GM12865 (cell line): ENCODE measurements at places on chromosomes 7 and 10.

GRCh38 chr10:5668429-5668828 is 2.0 kb upstream of the ASB13 start:
- no peak for DNase-seq

DNA sequence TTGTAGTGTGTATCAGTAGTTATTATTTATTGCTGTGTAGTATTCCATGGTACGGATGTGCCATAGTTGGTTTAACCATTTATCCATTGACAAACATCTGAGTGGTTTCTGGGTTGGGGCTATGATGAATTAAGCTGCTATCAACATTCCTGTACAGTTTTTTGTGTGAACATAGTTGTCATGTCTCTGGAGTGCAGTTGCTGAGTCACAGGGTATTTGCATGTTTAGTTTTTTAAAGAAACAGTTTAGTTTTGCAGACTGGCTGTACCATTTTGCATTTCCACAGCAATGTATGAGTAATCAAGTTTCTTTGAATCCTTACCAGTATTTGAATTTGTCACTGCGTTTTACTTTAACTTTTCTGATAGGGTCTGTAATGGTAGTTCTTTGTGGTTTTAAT is 516.7 kb upstream of the CELF2 start:
- no peak for DNase-seq

- DNase-seq: no peak
Measured at GRCh38 chr7:754531-755412, 27.7 kb upstream of the PRKAR1B start.

- no peak for DNase-seq
Measured at GRCh38 chr7:131013716-131014115, 279.7 kb upstream of the KLF14 start.

GRCh38 chr10:18044976-18045720 is 93.4 kb downstream of the SLC39A12 start:
- DNase-seq: peak; percentile 2

DNA sequence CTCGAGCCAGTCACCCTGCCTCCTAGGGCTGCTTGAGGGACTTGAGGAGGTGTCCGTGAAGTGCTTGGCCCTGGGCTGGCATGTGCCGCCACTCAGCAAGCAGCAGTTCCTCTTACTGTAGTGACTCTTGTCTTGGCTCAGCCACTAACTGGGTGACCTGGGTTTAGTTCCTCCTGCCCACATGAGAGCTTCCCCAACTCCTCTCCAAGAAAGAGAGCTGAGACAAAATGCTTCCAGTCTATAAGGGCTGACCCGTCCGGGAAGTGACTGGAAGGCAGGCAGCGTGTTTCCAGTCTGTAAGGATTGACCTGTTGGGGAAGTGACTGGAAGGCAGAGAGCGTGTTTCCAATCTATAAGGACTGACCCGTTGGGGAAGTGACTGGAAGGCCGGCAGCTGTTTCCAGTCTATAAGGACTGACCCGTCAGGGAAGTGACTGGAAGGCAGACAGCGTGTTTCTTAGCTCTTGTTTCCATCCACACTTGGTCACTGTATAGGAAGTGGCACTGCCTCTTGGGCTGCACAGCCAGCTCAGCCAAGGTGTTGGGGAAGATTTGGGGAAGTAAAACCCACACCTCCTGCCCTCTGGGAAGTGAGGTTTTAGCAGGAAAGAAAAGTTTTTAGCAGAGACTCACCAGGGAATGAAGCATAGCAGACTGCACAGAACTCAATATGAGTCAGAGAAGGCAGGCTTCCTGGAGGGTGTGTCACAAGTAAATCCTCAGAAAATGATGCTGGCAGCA is 53.3 kb upstream of the PPIF start:
- no peak for DNase-seq

DNA sequence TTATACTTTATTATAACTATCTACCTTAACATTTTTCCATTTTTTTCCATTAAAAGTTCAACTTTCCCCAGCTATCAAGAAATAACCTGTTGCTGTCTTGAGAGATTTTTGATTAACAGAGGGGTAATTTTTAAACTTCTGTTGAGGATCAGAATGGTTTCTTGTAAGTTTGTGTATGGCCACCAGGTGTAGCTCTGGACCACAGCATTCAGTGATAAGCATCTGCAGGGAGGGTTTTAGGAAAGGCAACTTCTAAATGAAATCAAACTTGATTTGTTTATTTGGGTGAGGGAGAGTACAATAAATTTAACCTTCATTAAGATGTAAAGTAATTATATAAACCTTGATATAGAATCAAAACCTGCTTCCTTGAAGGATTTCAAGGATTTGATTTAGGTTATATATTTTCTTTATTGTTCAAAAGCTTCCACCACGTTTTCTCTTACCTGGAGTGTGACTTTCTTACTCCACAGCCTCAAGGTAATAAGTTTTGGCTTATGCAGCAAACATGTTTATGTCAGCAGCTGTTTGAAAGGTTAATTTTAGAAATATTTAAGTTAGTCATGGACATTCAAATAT is 153.3 kb downstream of the STK31 start:
- DNase-seq: peak; percentile 55

GRCh38 chr10:77911535-77912123 is 14.9 kb downstream of the DLG5 start:
- DNase-seq: no peak

DNA sequence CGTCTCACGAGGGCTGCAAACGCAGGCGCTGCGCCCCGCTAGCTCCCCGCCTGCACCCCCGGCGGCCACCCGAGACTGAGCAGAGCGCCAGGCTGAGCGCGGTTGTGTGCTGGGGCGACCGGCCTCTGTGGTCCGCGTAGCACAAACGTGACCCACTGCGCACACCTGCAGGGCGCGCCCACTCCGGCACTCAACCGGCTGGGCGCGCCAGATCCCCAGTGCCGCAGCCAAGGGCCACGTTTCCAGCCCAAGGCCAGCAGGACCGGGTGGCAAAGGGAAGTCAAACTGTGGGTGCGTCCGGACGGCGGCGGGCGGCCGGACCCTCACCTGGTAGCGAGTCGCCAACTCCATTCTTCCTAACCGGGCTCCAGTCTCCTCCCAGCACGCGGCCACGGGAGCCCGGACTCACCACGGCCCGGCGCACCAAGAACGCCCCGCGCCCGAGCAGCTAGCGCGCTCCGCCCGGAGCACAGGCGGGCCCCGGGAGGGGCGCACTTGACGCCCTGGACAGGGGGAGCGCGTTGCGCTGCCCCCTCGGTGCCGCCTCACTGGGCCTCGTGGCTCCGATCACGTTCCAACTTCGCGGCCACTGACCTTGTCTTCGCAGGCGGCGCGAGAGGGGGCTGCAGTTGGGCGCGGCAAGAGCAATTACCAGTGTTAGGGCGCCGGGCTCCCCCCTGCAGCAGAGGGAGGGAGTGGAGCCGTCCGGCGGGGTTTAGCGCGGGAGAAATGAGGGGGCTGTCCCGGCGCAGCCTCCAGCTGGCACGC is at the start of gene CDCA7L:
CDCA7L (minus strand) TSS at position 446 of the 768 bp plus-strand sequence; CDS start at position 351, 95 bp downstream.
- DNase-seq: peak; percentile 91

DNA sequence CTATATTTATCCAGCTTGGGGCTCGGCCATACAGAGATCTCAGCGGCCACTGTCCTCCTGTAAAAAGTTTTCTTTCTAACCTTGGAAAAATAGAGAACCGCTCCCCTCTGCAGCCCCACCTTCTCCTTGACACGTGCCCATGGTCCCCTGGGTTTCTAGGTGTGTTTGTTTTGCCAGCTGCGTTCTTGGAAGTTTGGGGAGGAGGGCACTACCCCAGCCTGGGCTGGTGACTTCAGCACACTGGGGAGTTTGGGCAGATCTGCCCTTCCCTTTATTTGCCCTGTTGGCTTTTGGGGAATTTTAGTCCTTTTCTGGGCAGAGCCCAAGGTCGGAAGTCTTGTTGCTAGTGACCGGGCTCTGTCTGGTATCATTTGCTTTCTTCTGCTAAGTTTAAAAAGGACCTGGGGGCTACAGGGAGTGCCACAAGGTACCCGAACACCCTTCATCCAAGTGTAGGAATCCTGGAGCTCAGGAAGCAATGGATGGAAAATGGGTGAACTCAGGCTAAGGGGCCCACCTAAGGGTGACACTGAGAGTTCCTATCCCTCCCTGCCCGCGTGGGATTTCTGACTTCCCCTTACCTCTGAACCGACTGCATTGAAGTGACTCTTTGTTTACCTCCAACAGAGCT is 1.7 kb downstream of the ADAMTS14 start:
- DNase-seq: no peak

- peak; percentile 18 for DNase-seq
Measured at GRCh38 chr7:133349101-133349500, 96.2 kb downstream of the EXOC4 start.

DNA sequence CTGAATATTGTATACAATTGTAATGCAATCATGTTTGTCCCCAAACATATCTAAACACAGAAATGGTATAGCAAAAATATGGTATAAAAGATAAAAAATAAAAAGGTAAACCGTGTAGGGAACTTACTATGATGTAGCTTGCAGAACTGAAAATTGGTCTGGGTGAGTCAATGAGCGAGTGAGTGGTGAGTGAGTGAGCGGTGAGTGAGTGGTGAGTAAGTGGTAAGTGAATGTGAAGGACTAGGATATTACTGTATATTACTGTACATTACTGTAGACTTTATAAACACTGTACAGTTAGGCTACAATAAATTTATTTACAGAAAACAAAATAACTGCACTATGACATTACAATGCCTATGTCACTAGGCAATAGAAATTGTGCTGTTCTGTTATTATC is 1163.2 kb upstream of the SORCS1 start:
- DNase-seq: no peak

DNA sequence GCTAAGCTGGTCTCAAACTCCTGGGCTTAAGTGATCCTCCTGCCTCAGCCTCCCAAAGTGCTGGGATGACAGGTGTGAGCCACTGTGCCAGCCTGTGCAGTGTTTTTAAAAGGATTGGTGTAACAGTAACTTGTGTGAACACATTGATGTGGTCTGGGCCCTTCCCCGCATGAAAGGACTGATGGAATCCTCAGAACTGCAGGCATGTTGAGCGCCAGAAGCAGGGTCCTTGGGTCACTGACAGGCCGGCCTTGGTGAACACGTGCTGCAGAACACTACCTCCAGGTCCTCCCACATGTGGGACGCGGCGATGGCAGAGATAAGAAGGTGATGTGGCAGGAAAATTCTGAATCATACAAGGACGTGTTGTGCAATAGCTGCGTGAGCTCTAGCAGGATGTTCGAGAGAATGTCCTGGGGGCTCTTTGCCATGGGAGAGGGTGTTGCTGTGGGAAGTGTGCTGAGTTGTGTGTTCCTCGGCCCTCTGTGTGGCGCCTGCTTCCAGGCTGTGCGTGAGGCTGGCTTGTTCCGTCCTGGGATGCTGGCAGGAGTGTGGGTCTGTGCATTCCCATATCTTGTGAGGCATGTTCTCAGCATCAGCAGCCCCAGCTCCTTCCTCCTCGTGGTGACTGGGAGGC is 68.2 kb downstream of the DNAJB6 start:
- DNase-seq: no peak

GRCh38 chr7:44654255-44654796 is 47.9 kb downstream of the OGDH start:
- DNase-seq: no peak

DNA sequence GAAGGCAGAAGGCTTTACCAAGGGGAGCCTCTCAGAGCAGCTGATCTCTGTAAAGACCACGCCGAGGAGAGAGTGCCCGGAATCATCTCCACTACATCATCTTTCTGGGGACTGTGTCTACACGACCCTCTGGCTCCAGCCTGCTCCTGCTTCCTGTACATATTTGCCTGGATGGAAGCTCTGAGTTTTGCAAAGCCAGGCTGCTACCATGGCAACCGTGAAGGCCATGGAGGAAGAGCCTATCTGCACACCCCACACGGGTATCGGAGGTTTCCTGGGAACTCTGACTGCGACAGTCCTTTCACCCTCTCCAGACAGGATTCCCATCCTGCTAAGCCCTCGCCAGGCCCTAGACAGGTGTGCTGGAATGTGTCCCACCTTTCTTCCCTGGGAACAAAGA is 83.4 kb upstream of the TNRC18 start:
- no peak for DNase-seq

GRCh38 chr7:148395352-148395811 is 195.2 kb upstream of the C7orf33 start:
- DNase-seq: no peak

- DNase-seq: no peak
Measured at GRCh38 chr7:40808378-40808942, 673.7 kb downstream of the SUGCT start.

GRCh38 chr7:136293841-136294391 is 316.8 kb upstream of the MTPN start:
- no peak for DNase-seq

DNA sequence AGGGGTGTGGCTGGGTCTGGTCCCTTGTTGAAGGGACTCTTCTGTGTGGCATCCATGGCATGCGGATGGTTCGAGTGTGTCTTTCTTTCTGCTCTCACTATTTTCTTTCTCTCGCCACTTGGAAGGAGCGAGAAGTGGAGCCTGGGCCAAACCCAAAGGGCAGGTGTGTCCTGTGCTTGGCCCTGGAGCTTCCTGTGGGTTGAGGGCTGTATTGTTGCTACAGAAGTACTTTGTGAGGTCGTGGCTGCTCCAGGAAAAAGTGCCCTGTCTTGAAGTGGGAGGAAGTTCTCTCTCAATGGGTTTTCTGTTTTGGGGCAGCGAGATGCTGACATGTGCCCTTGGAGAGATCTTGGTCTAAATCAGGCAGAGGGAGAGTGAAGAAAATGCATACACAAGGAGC is 72.0 kb downstream of the DOCK1 start:
- no peak for DNase-seq

DNA sequence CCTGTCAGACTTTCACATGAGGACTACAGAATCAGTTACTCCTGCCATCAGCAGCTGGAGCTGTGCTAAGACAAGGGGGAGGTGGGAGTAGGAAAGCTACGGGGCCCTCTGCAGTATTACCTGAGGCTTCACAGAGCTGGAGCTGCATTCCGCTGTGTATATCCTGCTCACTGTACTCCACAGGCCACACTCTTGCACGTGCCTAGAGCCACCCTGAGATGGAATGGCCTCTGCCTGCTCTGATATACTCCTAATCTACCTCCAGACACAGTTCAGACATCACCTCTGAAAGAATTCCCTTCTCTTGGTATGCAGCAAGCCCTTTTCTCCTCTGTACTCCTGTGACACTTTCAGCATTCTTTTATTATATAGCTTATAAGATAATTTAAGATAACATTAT is 34.8 kb downstream of the TRDMT1 start:
- no peak for DNase-seq

DNA sequence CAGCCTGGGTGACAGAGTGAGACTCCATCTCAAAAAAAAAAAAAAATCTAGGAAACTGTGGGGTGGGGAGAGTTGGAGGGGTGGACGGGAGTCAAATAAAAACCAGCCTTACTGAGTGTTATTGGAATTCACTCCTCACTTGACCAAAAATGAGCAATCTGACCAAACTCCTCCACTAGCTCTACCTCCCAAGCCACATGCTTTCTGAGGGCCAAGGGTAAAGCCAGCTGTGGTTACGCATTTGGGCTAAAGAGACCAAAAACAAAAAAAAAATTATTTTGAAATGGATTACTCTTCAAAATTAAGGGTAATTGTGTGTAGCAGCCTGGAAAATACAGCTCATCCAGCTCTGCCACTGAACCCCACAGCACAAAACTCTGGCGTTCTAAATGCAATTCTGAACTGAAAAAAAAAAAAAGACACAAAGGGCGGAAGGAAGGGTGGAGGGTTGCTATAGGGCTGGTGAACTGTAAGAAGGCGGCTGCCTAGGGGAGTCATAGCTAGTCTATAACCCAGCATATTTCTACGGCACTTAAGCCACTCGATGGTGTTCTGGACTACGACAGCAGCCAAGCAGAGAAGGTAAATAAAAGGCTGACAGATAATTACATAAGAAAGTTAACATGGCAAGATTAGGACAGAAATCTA is 7.8 kb downstream of the ELMO1 start:
- no peak for DNase-seq

GRCh38 chr7:30193336-30193943 is 58.7 kb downstream of the MTURN start:
- peak; percentile 15 for DNase-seq

- DNase-seq: no peak
Measured at GRCh38 chr10:102085336-102085735, 20.2 kb downstream of the HPS6 start.

- DNase-seq: no peak
Measured at GRCh38 chr10:61965703-61966395, 64.3 kb downstream of the ARID5B start.
